A549 treated with Mapracorat at 1 μM for 4 hours (cell line): ENCODE measurements at places on chromosomes 11 and 22. TPM values are rescaled to one million over a fixed set of nuclear protein-coding genes. Genes with fewer than 3 reads are reported as not detected.

MAP6 gene
- 1.5 to 1.9 TPM (median 1.8 TPM) in 5 replicates for total RNA-seq

MGAT3 gene
- total RNA-seq: 0.43 to 0.84 TPM (median 0.71 TPM) in 5 replicates

ART5 gene
- 0.23 to 0.43 TPM (median 0.41 TPM) in 5 replicates for total RNA-seq

PATE2 gene
- not detected in 5 replicates for total RNA-seq

AIFM3 gene
- 1.7 to 4.4 TPM (median 3.0 TPM) in 5 replicates for total RNA-seq

KRTAP5-2 gene
- not detected in 5 replicates for total RNA-seq

GRAMD1B gene
- total RNA-seq: 22.3 to 32.7 TPM (median 32.0 TPM) in 5 replicates
